Peyer's patch (tissue), 4 donors: ENCODE measurements at places on chromosomes 3 and 15.

GRCh38 chr3:108447096-108447847 lies 63.1 kb downstream of the MYH15 start:
- DNase-seq = no peak

DNA sequence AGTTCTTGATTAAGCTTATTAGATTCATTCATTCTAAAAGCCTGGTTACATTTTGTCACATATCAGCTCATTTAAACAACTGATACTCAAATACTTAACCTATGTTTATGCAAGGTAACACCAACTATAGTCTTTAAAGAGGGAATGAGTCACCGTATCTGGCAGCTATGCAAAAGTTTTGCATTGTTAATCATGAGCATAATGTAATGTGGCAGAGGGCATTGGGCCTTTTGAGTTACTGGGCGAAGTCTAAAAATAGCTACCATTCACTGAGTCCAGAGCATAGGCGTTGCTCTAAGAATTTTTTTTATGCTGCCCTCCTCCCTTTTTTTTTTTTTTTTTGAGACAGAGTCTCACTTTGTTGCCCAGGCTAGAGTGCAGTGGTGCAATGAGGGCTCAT lies 277.7 kb upstream of the ZNF717 start:
- DNase-seq = no peak

- no peak for DNase-seq
Measured at GRCh38 chr15:29468899-29469298, 199.3 kb upstream of the NSMCE3 start.

DNA sequence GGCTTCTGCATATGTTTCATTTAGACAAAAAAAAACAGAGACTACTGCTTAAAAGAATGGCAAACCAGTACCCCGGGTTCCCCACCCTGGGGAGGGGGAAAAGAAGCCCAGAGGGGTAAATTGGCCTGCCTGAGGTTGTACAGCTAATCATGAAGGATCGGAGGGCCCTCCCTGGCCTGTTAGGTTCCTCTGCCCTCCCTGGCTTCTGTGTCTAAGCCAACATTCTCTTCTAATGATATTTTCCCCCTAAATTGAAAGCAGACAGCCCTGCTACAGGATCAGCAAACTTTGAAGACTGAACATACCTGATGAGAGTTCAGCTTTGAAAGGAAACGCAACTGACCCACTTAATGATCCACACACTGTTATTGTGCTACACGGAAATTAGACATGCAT lies 2.5 kb downstream of the ARHGAP31 start:
- DNase-seq = no peak

GRCh38 chr3:55897573-55898224 lies 410.6 kb upstream of the WNT5A start:
- DNase-seq = no peak

DNA sequence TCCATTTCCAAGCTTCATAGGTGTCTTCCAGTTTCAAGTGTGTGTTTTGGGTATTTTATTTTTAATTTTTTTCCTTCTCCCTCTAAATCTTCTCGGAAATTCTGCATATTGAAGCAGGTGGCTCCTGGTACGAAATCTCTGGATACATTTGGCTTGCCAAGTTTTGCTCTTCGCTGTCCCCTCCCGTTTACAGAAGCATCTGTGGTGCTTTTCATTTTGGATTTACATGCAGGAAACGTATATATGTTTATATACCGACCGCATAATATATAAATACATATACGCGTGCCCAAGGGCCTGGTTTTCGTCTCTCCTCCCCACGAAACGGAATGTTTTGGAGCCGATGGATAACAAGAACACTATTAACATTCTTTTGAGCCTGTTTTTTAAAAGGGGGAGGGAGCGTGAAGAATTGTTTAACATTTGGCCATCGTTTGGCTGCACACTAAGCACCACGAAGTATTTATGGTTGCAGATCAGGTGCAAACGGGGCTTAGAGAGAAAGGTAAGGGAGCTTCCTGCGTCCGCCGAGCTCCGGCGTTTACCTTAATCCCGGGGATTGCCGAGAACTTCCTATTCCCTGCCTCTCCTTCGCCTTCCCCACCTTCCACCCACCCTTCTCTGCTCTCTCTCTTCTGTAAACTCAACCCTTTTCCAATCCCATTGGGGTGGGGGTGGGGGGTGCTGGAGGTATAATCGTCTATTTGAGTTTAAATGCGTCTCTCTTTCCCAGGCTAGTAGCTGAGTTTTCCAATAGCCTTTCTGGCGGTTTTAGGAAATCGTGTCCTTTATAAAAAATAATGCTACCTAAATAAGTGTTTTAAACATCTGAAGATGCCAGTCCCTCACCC lies 1.1 kb upstream of the NLGN1 start:
- no peak for DNase-seq

- peak; percentile 28 for DNase-seq
Measured at GRCh38 chr3:15097891-15098290, 1.1 kb downstream of the RBSN start.

DNA sequence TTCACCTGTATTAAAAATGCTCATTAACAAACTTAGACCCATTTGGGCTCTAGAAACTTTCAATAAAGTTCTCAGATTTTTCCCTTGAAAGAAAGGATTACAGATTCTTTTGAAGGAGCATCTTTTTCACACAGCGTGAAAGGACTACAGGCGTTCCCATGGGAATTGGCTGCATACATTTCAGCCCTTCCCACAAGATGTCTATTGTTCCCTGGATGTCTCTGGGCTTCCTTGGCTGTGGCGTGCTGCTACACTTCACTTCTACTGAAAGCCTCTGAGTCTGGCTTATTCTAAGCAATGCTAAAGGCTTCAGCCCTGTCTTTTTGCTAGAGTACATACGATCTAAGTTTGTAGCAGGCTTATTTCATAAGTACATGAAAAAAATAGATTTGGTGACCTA lies 1.4 kb downstream of the VEPH1 start:
- DNase-seq = no peak

DNA sequence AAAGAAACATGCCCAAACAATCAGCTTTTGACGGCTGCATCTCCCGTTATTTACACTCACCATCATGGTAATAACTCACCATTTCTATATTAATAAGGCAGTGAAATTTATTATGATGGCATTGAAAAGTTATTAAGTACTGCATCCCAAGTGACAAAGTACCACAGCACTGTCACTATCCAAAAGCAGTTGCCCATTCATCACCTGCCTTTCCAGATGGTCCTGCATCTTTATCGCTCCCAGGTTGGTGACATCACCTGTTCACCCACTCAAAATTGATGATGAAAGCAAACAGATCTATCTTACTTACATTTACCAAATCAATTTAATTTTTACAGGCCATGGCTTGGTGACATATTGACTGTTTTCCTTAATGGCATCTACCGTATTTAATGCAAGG lies 299.0 kb downstream of the MECOM start:
- no peak for DNase-seq

DNA sequence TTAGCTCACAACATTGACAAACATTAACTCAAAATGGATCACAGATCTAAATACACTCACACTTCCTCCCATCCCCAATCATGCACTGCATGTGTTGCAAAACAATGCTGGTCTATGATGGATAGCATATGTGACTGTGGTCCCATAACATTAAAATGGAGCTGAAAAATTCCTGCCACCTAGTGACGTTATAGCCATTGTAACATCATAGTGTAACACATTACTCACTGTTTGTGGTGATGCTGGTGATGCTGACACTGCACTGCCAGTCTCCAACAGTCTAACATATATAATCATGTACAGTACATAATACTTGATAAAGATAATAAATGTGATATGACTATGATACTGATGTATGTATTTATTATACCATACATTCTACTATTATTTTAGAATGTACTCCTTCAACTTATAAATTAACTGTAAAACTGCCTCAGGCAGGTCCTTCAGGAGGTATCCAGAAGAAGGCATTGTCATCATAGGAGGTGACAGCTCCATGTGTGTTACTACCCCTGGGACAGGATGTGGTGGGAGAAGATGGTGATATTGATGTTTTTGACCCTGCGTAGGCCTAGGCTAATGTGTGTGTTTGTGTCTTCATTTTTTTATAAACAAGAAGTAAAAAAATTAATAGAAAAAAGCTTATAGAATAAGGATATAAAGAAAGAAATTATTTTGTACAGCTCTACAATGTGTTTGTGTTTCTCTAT lies 41.3 kb downstream of the TXNRD3 start:
- DNase-seq = no peak

DNA sequence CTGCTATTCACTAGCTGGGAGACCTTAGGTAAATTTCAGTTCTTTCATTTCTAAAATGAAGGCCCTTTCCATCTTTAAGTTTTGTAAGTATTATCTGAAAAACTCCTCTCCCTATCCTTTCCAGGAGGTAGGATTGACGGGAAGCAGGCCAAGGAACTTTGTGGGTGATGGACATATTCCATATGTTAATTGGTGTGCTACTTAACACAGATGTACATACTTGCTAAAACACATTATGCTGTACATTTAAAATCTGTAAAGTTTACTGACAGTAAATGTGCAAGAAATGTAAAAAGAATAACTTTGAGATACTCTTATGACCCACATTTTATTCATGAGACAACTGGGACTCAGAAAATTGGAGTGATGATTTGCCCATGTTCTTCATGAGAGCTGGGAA lies 329.8 kb upstream of the LRRC3B start:
- no peak for DNase-seq

DNA sequence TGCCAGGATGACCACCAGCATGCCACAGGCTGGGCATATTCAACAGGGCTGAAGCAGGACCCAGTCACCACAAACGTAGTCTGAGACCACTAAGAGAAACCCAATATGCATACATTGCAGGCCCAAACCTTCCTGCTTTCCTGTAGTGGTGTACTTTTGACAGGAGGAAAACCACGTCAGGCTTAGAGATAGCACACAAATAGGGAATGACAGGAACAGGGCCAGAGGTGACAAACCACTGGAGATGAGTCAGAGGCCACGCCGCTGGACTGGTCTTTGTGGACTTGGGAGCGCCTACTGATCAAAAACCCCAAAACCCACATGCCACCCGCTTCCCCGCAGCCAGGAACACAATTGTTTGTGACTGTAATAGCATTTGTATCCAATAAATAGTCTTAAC lies 3.6 kb upstream of the EFCAB12 start:
- DNase-seq = no peak

GRCh38 chr3:52742418-52743041 lies 28.2 kb downstream of the NEK4 start:
- DNase-seq = no peak

- no peak for DNase-seq
Measured at GRCh38 chr3:18891641-18892040, 256.7 kb upstream of the KCNH8 start.

- no peak for DNase-seq
Measured at GRCh38 chr3:10815487-10815886, 541 bp upstream of the SLC6A11 start.

DNA sequence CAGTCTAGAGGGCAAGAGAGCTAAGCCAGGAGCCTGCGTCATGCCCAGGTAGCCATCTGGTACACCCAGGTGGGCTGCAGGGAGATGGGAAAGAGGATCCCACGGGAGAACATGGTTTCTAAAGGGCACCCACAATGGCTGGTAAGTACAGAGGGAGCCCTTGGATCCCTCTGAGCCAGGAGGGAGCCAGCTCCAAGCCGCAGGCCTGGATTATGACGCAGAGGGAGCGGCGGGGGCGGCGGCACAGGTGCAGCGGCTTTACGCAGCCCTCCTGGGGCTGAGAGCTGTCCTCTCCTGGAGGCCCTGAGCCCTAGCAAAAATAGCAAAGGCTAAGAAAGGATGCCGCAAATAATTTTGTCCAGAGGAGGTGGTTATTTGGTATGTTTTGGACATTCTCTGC lies 2.8 kb downstream of the CAV3 start:
- DNase-seq = no peak

DNA sequence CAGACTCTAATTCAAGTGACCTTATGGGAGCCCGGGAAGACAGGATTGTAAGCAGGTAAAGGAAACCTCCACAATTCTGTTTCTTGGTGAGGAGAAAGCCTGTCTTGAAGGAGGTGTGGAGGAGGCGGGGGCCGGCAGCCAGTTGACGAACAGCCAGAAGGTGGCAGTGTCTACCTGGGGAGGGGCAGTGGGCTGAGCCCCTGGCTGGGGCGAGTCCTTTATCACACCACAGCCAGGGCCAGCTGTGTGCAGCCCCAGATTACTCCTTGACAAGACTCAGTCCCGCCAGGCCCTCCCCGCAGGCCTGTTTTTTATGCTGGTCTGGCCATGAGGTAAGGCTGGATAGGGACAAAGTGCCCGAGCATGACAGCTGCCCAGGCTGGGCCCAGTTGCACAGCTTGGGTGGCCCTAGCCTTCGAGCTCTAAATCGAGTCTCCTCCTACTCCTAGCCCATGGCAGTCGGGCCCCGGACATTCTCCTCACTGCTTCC lies 40.9 kb upstream of the IDH2 start:
- peak; percentile 85 for DNase-seq

- DNase-seq = no peak
Measured at GRCh38 chr3:9736831-9737230, 5.3 kb downstream of the BRPF1 start.

DNA sequence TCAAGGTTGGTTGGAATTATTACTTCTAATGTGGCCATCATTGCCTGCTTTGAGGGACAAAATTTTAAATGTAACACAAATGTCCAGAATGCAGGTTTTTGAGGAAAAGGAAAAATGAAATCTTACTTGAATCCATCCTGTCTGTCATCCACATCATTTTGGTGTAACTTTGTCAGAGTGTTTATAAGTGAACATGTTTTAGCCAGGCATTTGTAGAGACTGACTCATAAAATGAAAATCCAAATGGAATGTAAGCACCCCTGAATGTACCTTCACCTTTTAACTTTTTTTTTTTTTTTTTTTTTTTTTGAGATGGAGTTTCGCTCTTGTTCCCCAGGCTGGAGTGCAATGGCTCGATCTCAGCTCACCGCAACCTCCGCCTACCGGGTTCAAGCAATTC lies 141.8 kb upstream of the BNIP2 start:
- no peak for DNase-seq

GRCh38 chr3:25513642-25514266 lies 85.7 kb downstream of the RARB start:
- DNase-seq = no peak

GRCh38 chr15:90895571-90896117 lies 7.5 kb upstream of the MAN2A2 start:
- DNase-seq = no peak

- no peak for DNase-seq
Measured at GRCh38 chr3:72820415-72820814, 27.8 kb downstream of the SHQ1 start.

DNA sequence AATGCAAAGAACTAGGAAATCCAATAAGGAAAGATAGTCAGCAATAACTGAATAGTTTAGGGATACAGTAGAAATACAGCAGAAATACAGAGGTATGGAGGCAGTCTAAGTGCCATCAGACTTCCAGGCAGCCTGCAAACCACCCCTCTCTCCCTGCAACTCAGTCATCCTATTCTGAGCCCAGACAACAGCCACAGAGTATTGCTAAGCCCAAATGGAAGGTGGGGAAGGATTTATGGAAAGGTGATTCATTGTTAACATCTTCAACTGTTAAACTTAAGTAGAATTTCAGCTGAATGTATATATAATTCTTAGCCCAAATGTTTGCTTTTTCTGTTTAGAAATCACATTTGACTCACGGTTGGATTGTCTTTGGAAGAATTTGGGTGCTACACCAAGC lies 300.4 kb downstream of the RBMS3 start:
- DNase-seq = no peak

DNA sequence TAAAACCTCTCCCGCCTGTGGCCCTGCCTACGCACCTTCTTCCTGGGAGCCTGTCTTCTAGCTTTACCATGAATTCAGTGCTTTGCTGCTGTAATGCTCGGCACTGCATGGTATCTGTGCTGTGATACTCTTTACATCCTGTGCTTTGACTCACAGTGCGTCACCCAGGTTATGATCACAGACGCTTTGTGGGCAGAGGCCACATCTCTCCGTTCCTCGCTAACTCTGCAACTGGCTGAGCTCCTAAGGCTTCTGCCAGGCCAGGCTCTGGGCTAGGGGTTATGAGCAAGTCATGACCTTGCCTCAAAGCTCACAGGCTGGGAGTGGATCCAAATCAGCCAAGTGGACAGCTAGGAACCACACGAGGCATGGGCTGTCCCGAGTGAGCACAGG lies 23.2 kb downstream of the SPTBN5 start:
- no peak for DNase-seq
